ENCODE measurements at places on chromosomes 6 and 20.

DNA sequence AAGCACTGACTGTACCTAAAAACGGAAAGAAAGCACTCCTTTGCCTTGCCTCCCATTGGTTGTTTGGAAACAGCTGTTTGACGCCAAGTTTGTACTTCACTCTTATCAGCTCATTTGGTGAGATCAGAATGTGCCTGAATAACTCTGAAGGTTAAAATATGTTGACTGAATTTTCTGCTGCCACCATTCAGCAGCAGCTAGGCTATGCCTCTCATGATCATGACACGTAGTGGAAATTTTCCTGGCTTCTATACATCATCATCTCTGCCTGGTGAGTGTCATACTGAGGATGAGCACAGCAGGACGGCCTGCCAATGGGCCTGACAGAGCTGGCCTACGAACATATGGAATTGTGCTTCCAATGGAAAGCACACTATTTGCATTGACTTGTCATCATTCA is 704.9 kb upstream of the CITED2 start:
- no peak for DNase-seq

DNA sequence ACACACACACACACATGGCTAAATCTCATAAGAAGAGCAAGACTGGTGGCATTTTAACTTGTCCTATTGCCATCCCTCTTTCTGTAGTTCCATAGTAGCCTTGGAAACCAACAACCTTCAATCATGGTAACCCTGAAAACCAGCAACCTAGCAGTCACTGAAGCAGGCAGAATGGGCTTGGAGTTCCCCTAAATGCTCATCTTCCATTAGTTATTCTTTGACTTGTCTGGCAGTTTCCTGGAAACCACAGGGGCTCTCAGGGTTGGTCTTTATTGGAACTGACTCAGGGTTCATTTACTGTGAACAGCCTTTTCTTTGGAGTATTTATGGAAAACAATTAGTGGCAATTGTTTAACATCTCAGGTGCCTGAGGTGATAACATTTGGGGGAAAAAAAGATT is 19.4 kb upstream of the BRPF3 start:
- no peak for DNase-seq

- peak; percentile 73 for DNase-seq
These were observed 28.2 kb downstream of the CGA start for GRCh38 chr6:87066449-87067333.

- DNase-seq, result no peak
These were observed 13.5 kb downstream of the DYNLT1 start for GRCh38 chr6:158630938-158631616.

GRCh38 chr20:46624946-46625345 is 26.3 kb downstream of the SLC13A3 start:
- DNase-seq, result no peak

- DNase-seq, result no peak
These were observed 197.0 kb upstream of the RNF217 start for GRCh38 chr6:124765280-124765679.

DNA sequence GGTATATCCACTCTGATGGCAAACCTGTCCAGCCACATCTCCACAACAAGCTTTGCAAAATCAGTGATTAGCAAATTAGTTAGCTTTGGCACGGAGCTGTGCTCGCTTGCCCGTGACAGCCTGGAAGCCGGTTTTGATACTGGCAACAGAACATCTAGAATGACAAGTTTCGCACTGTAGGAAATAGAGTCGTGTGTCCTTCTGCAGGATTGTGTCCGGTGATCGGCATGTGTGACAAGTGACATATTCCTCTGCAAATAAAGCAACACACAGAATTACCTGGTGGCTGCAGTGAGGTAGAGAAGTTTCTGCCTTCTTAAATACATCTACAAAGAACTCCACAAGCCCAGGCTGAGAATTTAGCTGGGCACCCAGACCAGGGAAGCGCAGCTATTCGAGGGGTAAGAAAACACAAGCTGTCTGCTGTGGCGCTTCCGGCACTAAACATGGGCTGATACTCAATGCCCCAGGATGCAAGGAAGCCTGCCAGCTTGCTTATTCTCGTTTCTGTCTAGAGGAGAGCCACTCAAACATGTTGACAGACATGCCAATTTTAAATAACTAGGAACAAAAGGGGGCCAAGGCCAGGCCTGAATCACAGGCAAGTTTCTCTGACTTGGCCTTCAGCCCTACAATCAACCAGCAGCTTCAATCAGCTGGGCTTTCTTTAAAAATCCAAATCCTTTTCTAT is 22.2 kb downstream of the EIF2S2 start:
- no peak for DNase-seq

DNA sequence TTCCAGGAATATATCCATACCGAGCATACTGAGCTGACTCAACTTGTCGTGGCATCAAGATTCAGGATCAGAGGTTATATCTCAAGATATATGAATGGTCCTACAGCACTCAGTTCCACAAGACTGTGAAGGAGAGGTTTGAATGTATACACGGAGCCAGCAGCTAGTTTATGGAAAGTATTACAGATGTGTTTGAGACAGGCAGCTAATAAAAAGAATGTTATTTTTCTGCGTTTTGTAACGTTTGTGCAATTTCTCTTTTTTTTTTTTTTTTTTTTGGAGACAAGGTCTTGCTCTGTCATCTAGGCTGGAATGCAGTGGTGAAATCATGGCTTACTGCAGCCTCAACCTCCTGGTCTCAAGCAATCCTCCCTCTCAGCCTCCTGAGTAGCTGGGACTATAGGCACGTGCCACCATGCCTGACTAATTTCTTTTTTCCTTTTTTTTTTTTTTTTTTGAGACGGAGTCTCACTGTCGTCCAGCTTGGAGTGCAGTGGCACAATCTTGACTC is 3.4 kb upstream of the FAM110A start:
- DNase-seq, result no peak

DNA sequence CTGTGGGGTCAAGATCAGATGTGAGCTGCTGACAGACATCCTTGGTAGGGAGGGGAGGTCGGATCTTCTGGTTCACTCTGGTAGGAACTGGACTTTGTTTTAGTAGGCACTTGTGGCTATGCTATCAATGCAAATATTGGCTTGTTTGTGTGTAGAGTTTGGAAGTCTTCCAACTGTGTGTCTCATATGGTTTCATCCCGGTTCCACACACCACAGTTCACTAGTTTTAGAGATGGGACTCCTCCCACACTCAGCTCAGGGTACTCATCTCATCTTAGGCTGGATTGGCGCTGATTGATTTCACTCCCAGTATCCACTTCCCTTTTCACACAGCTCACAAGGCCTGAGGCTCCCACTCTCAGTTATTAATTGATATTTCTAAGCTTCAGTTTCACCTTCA is 161.3 kb downstream of the THBS2 start:
- peak; percentile 32 for DNase-seq

DNA sequence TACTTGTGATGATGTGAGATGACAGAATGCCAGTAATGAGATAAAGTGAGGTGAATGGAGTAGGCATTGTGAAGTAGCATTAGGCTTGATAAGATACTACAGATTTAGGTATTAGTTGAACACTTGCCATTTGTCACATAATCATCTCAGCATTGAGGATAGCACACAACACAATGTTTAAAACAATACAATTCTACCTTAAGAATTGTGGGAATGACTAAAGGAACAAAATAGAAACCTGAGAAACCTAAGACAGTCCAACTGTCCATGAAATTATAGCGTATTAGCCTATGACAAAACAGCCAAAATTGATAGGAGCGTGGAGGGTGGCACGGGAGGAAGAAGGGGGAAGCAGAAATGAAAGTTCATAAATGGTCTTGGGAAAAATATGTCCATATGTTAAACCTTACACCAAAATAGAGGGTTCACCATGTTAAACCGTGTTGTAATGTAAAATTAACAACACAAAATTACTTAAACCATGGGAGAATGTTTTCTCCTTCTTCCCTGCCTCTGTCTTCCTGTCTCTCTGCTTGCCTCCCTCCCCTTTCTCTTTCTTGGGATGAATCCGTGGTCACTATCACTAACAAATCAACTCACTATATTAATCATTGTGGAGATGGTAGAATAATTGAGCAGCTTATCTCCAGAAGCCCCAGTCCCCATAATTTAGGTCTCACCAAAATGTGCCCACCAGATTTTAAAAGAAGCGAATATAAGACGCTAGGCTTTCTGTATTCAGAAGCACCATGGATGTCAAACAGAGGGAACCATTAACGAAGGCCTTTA is 33.0 kb upstream of the HFE start:
- peak; percentile 38 for DNase-seq

DNA sequence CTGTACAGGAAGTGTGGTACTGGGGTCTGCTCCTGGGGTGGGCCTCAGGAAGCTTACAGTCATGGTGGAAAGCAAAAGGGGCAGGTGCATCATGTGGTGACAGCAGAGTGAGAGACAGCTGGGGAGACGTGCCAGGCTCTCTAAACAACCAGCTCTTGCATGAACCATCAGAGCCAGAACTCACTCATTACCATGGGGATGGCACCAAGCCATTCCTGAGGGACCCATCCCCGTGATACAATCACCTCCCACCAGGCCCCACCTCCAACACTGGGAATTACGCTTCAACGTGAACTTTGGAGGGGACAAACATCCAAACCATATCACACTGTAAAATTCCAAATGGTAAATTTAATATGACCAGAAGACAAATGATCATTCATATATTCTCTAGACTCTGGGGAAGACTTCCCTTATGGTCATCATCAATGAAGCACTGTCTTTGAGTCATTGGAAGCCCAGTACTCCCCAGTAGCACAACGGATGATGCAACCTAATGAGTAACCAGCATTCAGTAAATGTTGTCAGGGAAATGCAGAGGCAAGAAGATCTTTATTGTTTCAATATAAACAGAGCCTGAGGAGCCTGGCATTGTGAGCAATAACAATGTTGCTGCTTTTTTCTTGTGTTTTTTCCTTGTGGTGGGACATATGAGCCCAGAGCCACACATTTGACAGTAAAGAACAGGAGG is 48.2 kb upstream of the RALY start:
- DNase-seq, result no peak

DNA sequence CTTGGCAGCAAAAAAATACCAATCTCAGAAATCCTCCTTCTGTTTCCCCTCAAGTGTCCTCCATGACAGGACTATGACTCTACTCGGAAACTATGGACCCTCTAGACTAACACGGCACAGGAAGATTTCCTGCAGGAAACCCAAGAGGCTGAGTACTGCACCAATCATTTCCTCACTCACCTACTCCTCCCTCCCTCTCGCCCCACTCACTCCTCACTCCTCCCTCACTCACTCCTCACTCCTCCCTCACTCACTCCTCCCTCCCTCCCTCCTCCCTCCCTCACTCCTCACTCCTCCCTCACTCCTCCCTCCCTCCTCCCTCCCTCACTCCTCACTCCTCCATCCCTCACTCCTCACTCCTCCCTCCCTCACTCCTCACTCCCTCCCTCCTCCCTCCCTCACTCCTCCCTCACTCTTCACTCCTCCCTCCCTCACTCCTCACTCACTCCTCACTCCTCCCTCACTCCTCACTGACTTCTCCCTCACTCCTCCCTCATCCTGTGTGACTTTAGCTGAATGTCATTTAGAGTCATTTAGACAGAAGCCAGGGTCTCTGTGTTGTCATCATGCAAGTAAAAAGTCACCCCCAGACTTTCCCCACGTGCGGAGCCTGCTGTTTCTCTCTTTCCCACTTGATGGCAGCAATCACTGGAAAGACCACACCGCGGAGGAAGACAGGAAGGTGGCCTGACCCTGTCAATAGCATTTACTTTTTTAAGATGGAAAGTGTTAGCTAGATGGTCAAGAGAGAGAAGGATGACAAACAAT is 226.8 kb upstream of the PDE10A start:
- DNase-seq, result no peak

DNA sequence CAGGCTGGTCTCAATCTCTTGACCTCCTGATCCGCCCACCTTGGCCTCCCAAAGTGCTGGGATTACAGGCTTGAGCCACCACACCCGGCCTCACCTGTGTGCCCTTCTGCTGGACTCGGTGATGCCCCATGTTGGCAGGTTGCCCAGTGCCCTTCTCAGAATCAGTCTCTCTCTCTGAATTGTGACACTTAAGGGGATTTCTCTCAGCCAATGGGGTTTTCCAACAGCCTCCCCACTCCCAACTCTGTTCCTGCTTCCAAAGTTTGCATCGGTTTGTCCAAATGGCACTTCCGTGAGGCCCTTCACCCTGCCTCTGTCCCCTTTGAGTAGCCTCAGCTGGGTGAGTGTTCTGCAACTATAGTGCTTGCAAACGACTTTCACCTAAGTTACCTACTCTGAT is 3.1 kb upstream of the MRPS10 start:
- no peak for DNase-seq

- DNase-seq, result no peak
These were observed 223.5 kb downstream of the CDKAL1 start for GRCh38 chr6:20757761-20758160.

DNA sequence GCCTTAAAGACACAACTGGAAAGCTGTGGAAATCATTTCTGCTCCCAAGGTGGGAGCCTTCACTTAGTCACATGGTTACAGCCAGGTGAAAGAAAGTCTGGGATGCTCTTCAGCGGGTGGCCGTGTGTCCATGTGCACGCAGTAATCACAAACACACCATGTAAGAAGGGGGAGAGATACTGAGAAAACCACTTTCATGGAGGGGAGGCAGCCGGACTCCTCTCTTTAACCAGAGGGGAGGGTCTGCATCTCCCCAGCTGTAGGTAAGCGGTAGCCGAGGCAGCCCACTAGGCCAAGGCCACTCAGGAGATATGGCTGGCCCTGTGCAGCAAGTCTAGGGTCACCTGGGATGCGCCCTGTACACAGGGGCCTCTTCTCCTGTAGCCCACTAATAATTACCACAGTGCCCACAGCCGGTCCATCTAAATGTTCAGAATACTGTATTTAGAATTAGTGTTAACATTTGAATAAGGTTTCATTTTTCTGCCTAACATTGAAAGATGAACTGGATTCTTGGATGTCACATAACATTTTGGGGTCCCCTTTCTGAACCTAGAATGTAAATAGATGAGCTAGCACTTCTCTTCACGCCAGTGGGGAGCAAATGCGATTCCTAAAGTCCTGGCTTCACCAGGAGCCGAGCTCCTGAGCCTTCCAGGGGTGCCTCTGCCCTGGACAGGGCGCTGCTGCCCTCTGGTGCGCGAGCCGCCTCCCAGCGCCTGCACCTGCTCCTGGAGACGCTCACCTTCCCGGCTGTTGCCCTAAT is 15.9 kb downstream of the GPR31 start:
- DNase-seq, result peak; percentile 18

- no peak for DNase-seq
These were observed 76.4 kb downstream of the EYA2 start for GRCh38 chr20:46970937-46971630.

- DNase-seq, result no peak
These were observed 16.0 kb upstream of the PI16 start for GRCh38 chr6:36938536-36938935.

- DNase-seq, result no peak
These were observed 69.8 kb upstream of the SLC35F1 start for GRCh38 chr6:117837261-117837660.

GRCh38 chr6:30067460-30068139 is 602 bp downstream of the PPP1R11 start:
- no peak for DNase-seq

- no peak for DNase-seq
These were observed 2.4 kb upstream of the SNAI1 start for GRCh38 chr20:49980140-49981008.

- DNase-seq, result peak; percentile 25
These were observed 129.4 kb upstream of the RIN2 start for GRCh38 chr20:19628570-19629134.
